ENCODE measurements at places on chromosomes 5 and 9. TPM values are rescaled to one million over a fixed set of nuclear protein-coding genes. Genes with fewer than 3 reads are reported as not detected.

Gene PRPF4
- 51.3 TPM for total RNA-seq

Gene CDH12
- not detected for total RNA-seq

Gene DND1
- 0.60 TPM for total RNA-seq

Gene ERGIC1
- 329 TPM for total RNA-seq

Gene SYK
- total RNA-seq = 0.03 TPM
